ENCODE measurements at places on chromosomes 1 and 21. TPM values are rescaled to one million over a fixed set of nuclear protein-coding genes. Genes with fewer than 3 reads are reported as not detected.

Gene COL24A1
- 2.2 TPM for total RNA-seq

Gene FMOD
- total RNA-seq: 7.5 TPM

Gene S100A11
- total RNA-seq: 492 TPM

Gene ITPKB
- total RNA-seq: 23.2 TPM

Gene KCNE2
- not detected for total RNA-seq

Gene NTMT2
- not detected for total RNA-seq

Gene AXDND1
- not detected for total RNA-seq

Gene LDLRAD1
- not detected for total RNA-seq

- H3K27me3 ChIP-seq: no peaks in the 10 kb centered on the region
- no peak overlapping the region for H3K27ac ChIP-seq
- no peaks in the 10 kb centered on the region for H3K4me1 ChIP-seq
- peaks cover 11% of the 10 kb centered on the region for H3K36me3 ChIP-seq
- H3K4me3 ChIP-seq: no peak overlapping the region
Measured at GRCh38 chr21:34974162-34974981, 74.7 kb downstream of the RUNX1 start.

DNA sequence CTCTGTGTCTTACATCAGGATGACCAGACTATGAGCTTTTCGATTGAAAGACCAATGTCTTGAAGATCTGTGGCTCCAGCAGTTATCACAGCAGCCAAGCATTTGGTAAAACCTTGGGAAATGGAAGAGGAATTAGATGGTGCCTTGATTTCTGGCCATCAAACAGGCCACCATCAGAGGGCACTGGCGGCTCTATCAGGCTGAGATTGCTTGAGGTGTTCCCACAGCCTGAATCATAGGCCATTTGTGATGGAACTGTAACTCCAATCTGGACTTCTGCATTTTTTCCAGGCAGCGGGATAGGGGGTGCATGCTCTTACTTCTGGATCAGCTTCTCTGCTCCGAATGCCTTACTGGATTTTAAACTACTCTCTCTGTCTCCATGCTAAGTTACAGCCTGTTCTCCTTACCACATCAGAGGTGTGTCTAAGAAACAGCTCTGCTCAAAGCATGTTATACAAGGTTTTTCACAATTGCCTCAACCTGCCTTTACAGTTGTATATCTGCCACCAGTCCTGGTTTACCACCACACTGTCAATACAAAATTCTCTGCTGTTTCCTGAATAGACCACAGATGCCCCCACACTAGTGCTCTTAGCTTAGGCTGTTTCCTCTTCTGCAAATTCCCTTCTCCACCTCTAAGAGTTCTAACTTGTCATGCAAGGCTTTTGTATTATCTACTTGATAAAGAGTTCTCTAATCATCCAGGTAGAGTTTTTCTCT lies 180.9 kb downstream of the PTGER3 start:
- no peak overlapping the region for H3K27ac ChIP-seq
- no peak overlapping the region for H3K4me3 ChIP-seq
- no peaks in the 10 kb centered on the region for H3K36me3 ChIP-seq
- DNase-seq: no peak
- no peaks in the 10 kb centered on the region for H3K4me1 ChIP-seq

DNA sequence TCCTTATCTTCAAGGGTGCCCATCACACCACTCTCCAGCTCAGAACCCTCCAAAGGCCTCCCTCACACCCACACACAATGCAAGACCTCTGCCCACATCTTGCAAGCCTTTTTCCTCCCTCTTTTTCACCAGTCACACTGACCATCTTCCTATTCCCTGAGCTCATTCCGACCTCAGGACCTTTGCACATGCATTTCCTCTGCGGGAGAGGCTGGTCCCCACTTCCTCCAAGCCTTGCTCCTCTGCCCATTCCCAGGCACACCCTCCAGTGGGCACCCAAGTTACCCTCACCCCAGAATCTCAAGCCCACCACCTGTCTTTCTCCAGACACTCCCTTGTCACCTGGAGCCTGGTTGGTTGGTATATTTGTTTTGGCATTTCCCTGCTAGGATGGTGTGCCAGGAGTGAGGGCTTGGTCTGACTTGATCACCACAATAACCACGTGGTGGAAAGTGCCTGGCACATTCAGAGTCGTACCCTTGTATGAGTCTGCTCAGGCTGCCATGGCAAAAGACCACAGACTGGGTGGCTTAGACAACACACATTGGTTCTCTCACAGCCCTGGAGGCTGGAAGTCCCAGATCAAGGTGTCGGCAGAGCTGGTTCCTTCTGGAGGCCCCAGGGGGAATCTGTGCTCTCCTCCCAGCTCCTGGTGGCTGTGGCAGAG lies 13.2 kb downstream of the MX2 start:
- H3K27me3 ChIP-seq: peaks cover 4% of the 10 kb centered on the region
- no peak for DNase-seq
- H3K36me3 ChIP-seq: no peaks in the 10 kb centered on the region
- H3K27ac ChIP-seq: no peak overlapping the region
- H3K4me3 ChIP-seq: no peak overlapping the region
- no peaks in the 10 kb centered on the region for H3K4me1 ChIP-seq

GRCh38 chr1:183604038-183604808 lies 14.0 kb upstream of the NCF2 start:
- peak; percentile 77 for DNase-seq
- no peaks in the 10 kb centered on the region for H3K36me3 ChIP-seq
- H3K4me3 ChIP-seq: no peak overlapping the region
- H3K27me3 ChIP-seq: no peaks in the 10 kb centered on the region
- H3K4me1 ChIP-seq: peaks cover 5% of the 10 kb centered on the region
- no peak overlapping the region for H3K27ac ChIP-seq

DNA sequence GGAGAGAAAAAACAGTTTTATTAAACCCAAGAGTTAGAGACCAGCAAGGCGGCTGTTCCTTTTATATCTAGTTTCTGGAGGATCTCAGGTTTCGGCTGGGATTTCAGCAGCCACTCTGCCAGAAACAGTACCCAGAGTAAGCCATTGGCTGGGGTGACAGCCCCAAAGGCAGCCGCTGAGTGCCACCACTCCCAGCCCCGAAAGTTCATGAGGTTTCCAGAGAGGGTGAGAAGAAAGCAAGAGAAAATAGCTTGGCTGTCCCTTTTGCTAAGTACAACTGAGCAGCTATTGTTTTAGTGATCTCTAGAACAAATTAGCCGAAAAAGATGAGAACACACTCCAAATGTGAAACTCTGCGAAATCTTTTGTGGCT lies 1.2 kb downstream of the SH3BGR start:
- H3K4me1 ChIP-seq: peaks cover 9% of the 10 kb centered on the region
- H3K27me3 ChIP-seq: no peaks in the 10 kb centered on the region
- H3K27ac ChIP-seq: peak overlapping the region; percentile 57
- no peaks in the 10 kb centered on the region for H3K36me3 ChIP-seq
- peak overlapping the region; percentile 52 for H3K4me3 ChIP-seq

- peak; percentile 84 for DNase-seq
- peak overlapping the region; percentile 82 for H3K27ac ChIP-seq
- H3K4me1 ChIP-seq: peaks cover 34% of the 10 kb centered on the region
- no peaks in the 10 kb centered on the region for H3K36me3 ChIP-seq
- no peak overlapping the region for H3K4me3 ChIP-seq
Measured at GRCh38 chr21:45424854-45425795, 20.2 kb downstream of the COL18A1 start.

- no peaks in the 10 kb centered on the region for H3K36me3 ChIP-seq
- no peak for DNase-seq
- no peaks in the 10 kb centered on the region for H3K4me1 ChIP-seq
- peaks cover 10% of the 10 kb centered on the region for H3K27me3 ChIP-seq
Measured at GRCh38 chr1:50148142-50148923, 39.6 kb downstream of the ELAVL4 start.

- no peak overlapping the region for H3K27ac ChIP-seq
- H3K4me1 ChIP-seq: no peaks in the 10 kb centered on the region
- H3K36me3 ChIP-seq: no peaks in the 10 kb centered on the region
- H3K27me3 ChIP-seq: no peaks in the 10 kb centered on the region
- no peak overlapping the region for H3K4me3 ChIP-seq
- DNase-seq: no peak
Measured at GRCh38 chr1:165050246-165050645, 306.3 kb downstream of the LMX1A start.

- no peaks in the 10 kb centered on the region for H3K4me1 ChIP-seq
- no peaks in the 10 kb centered on the region for H3K36me3 ChIP-seq
- no peak overlapping the region for H3K27ac ChIP-seq
- DNase-seq: no peak
- H3K27me3 ChIP-seq: peaks cover 33% of the 10 kb centered on the region
Measured at GRCh38 chr1:7146710-7147109, 361.5 kb downstream of the CAMTA1 start.

DNA sequence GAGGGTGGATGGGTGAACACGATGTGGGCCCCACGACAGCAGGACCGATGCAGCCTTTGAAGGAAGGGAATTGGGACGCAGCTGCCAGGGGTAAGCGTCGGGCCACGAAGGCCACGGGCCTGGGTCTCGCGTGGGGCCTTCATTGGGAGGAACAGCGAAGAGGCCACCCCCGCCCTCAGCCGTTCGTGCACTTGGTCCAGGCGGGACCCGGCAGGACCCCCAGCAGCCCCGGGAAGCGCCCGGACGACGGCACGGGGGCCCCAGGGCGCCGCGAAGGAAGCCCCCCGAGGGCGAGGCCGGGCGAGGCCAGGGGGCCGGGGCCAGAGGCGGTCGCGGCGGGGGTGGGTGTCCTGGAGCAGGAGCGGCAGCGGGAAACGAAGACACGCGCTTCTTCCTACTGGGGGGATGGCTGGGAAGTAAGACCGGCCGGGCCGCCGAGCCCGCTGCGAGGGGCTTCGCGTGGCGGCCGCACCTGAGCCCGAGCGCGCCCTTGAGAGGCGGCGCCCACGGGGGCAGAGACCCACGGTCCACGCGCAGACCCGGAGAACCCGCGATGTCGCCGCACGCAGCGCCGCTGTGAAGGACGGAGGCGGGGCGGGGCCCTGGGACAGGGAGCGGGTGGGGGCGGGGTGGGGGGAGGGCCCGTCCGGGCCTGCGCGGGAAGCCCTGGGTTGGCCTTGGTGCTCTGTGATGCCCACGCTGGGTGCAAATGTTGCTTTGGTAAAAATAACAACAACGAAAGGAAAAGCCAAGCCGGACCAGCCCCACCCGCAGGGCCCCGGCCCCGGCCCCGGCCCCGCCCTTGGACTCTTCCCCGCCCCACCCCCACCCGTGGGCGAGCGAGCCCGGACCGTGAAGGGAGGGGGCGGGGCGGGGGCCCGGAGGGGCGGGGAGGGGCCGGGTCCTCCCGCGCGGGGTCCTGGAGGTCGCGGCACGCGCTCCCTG lies 56.0 kb upstream of the ADARB1 start:
- DNase-seq: no peak
- no peak overlapping the region for H3K27ac ChIP-seq
- no peaks in the 10 kb centered on the region for H3K36me3 ChIP-seq
- no peaks in the 10 kb centered on the region for H3K27me3 ChIP-seq
- no peak overlapping the region for H3K4me3 ChIP-seq

- no peak overlapping the region for H3K27ac ChIP-seq
- peaks cover 29% of the 10 kb centered on the region for H3K4me1 ChIP-seq
- no peak overlapping the region for H3K4me3 ChIP-seq
- DNase-seq: no peak
- no peaks in the 10 kb centered on the region for H3K27me3 ChIP-seq
- no peaks in the 10 kb centered on the region for H3K36me3 ChIP-seq
Measured at GRCh38 chr1:201754353-201754752, 74.6 kb upstream of the IPO9 start.

DNA sequence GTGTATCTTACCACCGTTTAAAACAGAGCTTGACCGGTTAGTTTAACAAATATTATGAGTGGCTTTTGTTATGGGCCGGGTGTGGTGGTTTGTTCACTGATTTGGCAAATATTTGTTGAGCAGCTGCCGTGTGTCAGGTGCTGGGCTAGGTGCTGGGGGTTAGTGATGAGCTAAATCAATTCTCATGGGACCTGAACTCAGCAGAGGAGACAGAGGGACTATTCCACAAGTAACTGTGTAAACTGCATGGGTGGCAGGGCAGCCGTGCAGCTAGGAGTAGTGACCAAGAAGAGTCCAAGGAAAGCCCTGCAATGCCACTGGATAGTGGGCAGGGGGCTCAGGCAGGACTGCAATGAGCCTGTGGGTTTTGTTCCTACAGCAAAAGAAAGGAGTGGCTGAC lies 11.2 kb upstream of the C2CD2 start:
- no peaks in the 10 kb centered on the region for H3K36me3 ChIP-seq
- no peaks in the 10 kb centered on the region for H3K27me3 ChIP-seq
- no peak for DNase-seq
- H3K4me3 ChIP-seq: no peak overlapping the region
- no peak overlapping the region for H3K27ac ChIP-seq

- no peaks in the 10 kb centered on the region for H3K36me3 ChIP-seq
- H3K4me3 ChIP-seq: no peak overlapping the region
- H3K27ac ChIP-seq: no peak overlapping the region
- H3K27me3 ChIP-seq: no peaks in the 10 kb centered on the region
Measured at GRCh38 chr21:45631540-45631939, 12.0 kb upstream of the PCBP3 start.

DNA sequence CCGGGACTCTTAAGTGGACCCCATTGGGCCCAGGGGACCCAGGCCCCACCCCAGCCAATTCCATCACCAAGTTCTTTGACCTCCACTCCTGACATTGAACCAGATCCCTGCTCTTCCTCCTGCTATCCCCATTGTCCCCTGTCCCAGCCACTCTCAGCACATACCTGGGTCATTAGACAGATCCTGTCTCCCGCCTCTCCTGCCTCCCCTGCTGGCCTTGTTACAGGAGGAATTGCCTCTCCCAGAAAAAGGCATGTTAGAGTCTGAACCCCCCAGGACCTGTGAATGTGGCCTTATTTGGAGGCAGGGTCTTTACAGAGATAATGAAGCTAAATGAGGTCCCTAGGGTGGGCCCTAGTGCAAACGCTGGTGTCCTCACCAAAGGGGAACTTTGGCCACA lies 301.9 kb downstream of the NPHP4 start:
- no peaks in the 10 kb centered on the region for H3K4me1 ChIP-seq
- no peak for DNase-seq
- H3K27me3 ChIP-seq: peaks cover 54% of the 10 kb centered on the region

- H3K27ac ChIP-seq: no peak overlapping the region
- H3K27me3 ChIP-seq: no peaks in the 10 kb centered on the region
- H3K36me3 ChIP-seq: no peaks in the 10 kb centered on the region
- H3K4me1 ChIP-seq: peaks cover 12% of the 10 kb centered on the region
- no peak overlapping the region for H3K4me3 ChIP-seq
Measured at GRCh38 chr1:168497376-168497950, 46.3 kb downstream of the XCL2 start.

DNA sequence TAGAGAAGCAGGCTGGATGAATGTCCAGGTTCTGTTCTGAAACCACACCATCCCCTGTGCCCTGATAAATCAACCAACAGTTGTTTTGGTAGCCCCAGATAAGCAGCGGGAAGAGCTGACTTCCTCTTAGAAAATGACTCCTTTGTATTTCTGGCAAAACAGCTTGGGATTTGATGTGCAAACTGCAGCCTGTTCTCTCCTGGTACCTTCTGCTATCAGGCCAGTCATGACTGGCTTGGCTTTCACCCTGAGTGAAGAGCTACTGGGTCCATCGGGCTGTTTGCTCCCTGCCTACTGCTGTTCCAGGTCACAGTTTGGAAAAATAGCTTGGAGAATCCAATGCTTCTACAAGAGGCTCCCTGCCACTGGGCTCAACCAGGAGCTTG lies 116.8 kb downstream of the DTL start:
- H3K27me3 ChIP-seq: no peaks in the 10 kb centered on the region
- no peak overlapping the region for H3K27ac ChIP-seq
- H3K4me3 ChIP-seq: no peak overlapping the region
- H3K36me3 ChIP-seq: no peaks in the 10 kb centered on the region
- DNase-seq: no peak

- no peaks in the 10 kb centered on the region for H3K36me3 ChIP-seq
- H3K27ac ChIP-seq: no peak overlapping the region
- peaks cover 8% of the 10 kb centered on the region for H3K4me1 ChIP-seq
- no peak for DNase-seq
- H3K27me3 ChIP-seq: no peaks in the 10 kb centered on the region
- H3K4me3 ChIP-seq: no peak overlapping the region
Measured at GRCh38 chr21:43884861-43885417, 19.9 kb downstream of the AGPAT3 start.

- no peaks in the 10 kb centered on the region for H3K27me3 ChIP-seq
- H3K27ac ChIP-seq: no peak overlapping the region
- no peaks in the 10 kb centered on the region for H3K4me1 ChIP-seq
- peaks cover 35% of the 10 kb centered on the region for H3K36me3 ChIP-seq
Measured at GRCh38 chr1:15965228-15965767, 10.6 kb downstream of the ZBTB17 start.

All from SJCRH30 (cell line).